Forelimb muscle (tissue), 1 donor: ENCODE measurements at places on chromosomes 1 and 21. TPM values are rescaled to one million over a fixed set of nuclear protein-coding genes. Genes with fewer than 3 reads are reported as not detected.

SH3BGR gene
- polyA plus RNA-seq = 201 TPM

CDC14A gene
- 5.0 TPM for polyA plus RNA-seq

DNA sequence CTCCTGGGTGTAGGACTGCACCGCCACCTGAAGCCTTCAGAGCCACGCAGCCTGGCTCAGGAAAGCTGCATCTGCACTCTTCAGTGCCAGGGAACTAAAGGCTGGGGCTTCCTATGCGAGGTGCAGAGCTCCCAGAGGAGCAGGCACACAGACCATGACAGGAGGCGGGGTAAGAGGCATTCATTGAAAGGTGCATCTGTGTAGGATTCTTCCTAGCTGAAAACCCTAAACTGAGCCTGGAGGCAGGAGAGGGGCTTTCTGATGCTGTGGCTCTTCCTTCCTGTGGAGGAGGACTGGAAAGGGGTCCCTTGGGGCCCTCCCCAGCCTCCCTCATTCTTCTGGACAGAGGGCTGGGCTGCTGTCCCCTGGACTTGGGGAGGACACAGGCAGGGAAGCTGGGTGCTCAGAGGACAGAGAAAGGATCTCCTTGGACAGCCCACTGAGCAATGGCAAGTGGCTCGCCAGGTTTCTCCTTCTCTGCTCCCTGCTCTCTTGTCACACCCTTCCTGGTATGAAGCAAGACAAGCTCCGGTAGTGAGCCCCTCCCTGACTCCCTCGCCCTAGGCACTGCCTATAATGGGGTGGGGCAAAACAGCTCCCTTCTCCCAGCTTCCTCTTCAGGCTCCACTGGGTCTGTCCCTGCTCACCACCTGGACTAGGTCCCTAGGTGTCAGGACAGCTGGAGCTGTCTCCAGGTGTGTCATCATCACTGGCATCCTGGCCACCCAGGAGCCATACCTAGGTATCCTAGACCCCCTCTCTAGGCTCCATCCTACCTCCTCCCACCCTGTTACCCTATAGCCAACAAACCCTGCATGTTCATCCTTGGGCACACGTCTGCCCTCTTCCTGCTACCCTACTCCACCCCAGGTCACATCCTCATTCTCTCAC is 20.0 kb downstream of the S100A6 start:
- DNase-seq = no peak

CTTNBP2NL gene
- 14.0 TPM for polyA plus RNA-seq

- no peak for DNase-seq
Measured at GRCh38 chr1:53559854-53560580, 100.8 kb downstream of the DMRTB1 start.

DNA sequence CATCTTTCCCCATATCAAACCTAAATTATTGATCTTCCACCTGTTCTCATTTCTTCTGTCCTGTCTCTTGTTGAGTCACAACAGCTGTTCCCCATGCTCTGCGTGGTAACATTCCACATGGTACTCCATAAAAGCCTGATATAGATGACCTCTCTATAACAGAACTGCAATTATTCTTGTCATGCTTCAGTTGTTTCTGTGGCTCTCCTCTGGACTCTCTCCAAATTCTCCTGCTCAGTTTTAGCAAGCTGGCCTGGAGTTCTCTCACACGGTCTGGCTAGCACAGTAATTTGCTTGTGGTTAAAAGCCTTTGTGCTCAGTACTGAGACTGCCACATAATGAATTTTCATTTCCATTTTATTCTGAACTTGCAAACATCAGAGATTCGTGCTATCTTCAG is 10.6 kb upstream of the LRRC39 start:
- DNase-seq = no peak

- DNase-seq = peak; percentile 77
Measured at GRCh38 chr1:206912445-206913095, 9.2 kb downstream of the FCMR start.

IFI44L gene
- 1.0 TPM for polyA plus RNA-seq

DNA sequence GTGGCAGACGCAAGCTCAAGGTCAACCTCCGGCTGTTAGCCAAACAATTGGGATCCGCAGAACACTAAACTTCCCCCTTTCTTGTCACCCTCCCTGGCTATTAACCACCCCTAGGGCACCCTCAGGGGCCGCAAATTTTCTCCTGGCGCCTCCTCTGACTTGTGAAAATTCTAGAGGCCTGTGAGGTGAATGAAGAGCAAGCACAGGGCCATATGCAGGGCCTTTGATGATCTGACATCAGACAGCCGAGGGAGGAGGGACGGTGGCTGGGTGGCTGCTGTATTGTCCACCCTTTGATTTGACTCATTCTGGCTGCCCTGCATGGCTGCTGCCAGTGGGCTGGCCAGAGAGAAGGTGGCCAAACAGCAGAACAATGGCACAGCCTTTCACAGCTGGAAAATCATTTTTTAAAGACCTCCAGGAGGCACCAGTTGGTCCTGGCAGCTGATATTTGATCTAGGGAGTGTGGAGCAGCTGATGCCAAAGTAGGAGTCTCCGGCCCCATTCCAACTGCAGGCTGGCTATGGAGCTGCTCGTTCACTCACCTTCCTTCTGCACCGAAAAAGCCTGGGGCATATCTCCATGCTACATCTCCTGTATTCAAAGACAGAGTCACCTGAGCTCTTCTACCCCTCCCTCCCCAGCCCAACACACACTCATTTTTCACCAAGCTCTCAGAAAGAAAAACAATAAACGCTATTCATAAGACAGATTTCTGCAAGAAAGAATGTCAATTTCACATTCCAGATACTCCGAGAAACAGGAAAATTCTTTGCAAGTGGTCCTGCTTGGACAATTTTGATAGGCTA is 44.9 kb upstream of the BARHL2 start:
- DNase-seq = no peak

- DNase-seq = no peak
Measured at GRCh38 chr1:38029685-38030511, 16.7 kb downstream of the POU3F1 start.

RGL1 gene
- 19.4 TPM for polyA plus RNA-seq

GBP6 gene
- polyA plus RNA-seq = not detected

SPRR2A gene
- polyA plus RNA-seq = not detected

- no peak for DNase-seq
Measured at GRCh38 chr21:45819478-45820170, 161.9 kb upstream of the COL6A1 start.

ALG6 gene
- polyA plus RNA-seq = 16.0 TPM

A3GALT2 gene
- polyA plus RNA-seq = not detected

DNA sequence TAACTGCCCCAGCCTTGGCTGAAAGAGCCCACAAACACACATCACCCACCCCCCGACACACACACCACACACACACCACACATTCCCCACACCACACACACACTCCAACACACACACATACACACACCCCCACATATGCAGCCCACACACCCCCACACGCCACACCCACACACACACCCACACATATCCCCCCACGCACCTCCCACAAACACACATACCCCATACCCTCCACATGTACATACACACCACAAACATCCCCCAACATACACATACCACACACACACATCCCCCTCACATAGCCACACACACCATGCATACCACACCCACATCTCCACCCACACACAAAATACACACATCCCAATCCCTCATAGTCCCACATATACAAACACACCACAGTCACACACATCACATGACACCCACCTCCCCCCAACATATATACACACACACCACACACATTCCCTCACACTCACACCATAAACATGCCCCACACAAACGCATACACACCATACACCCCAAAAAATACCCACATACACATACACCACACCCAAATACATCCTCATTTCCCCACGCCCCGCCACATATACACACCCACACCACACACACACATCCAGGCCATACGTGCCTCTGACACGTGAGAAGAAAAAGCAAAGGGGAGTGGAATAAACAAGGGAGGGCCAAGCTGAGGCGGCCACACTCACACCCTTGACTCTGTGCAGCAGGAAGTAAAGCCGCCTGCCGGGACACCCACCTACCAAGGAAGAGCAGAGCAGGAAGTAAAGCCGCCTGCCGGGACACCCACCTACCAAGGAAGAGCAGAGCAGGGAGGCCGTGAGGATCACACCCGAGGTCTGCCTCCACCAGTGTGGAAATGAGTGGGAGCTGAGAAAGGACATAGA is 53.7 kb downstream of the HSF2BP start:
- DNase-seq = no peak

- no peak for DNase-seq
Measured at GRCh38 chr1:229326601-229327000, 16.2 kb downstream of the CCSAP start.

OR10J1 gene
- polyA plus RNA-seq = not detected

DNA sequence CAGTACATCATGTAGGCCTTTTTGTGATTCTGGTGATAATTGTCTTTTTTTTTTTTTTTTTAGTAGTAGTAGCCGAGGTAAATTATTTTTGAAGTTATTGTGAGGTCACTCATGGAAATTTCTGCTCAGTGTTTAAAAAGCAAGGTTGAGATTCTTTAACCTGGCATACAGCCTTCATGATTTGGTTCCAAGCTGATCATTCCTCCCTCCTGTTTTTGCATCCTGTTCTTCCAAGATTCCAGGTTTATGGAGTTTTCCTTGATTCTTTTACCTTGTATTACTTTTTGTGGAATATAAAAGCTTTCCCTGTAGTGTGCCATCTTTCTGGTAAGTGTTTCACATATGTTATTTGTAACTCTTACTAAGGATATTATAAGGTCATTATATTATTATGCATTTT is 9.1 kb downstream of the ZFYVE9 start:
- no peak for DNase-seq

- DNase-seq = no peak
Measured at GRCh38 chr1:209670441-209671082, 4.7 kb upstream of the G0S2 start.

DNA sequence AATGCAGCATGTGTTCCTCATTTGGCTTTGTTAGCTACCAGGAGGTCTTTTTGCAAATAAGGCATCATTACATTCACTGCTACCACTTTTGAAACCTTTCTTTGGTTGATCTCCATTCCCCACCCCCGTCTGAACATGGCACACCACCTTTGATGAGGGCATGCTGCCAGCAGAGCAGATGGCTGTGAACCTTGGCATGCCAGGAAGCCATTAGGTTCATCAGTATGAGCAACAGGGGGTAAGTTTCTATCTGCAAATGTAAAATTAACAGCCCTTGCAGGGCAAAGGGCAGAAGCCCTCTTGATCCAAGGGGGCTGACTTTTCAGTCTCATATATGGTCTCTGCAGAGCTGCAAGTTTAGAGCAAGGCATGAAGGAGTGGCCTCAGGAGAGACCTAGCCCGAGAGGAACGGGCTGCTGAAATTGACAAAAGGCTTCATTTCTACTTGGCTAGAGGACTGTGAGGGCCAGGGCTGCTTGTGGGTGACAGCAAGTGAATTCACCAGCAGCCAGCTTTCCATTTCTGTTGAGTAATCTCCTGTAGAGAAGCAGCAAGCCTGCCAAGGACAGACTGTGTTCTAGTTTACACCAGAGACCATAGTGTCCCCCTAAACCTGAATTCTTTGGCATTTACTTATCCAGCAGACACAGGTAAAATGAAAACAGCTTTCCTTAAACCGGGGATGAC is 127.9 kb downstream of the ZNF326 start:
- DNase-seq = no peak

DNA sequence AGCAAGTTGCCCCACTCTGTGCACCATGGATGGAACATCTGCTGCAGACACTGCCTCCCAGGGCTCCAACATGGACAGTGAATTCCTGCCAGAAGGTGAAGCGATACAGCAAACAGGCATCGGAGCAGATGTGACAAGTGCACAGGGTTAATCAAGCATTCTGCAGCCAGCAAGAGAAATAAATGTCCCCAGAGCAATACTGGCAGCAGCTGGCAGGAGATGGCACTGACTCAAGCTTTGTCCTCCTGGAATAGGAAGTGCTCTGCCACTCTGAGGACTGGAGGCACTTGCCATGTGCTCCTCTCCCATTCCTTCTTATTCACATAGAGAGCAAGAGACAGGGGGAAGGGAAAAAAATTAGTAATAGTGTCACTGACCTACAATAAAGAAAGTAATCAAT is 402.7 kb upstream of the DAB1 start:
- DNase-seq = no peak

C1QB gene
- polyA plus RNA-seq = 13.1 TPM

PGBD5 gene
- polyA plus RNA-seq = 13.5 TPM

PHLDA3 gene
- 21.4 TPM for polyA plus RNA-seq

GON4L gene
- 31.4 TPM for polyA plus RNA-seq

CYP4Z1 gene
- 0.27 TPM for polyA plus RNA-seq

AMY1A gene
- not detected for polyA plus RNA-seq

GRCh38 chr1:181390410-181391077 is 92.8 kb upstream of the CACNA1E start:
- no peak for DNase-seq

GRCh38 chr1:13687151-13687715 is 12.8 kb upstream of the PRDM2 start:
- DNase-seq = no peak

DNA sequence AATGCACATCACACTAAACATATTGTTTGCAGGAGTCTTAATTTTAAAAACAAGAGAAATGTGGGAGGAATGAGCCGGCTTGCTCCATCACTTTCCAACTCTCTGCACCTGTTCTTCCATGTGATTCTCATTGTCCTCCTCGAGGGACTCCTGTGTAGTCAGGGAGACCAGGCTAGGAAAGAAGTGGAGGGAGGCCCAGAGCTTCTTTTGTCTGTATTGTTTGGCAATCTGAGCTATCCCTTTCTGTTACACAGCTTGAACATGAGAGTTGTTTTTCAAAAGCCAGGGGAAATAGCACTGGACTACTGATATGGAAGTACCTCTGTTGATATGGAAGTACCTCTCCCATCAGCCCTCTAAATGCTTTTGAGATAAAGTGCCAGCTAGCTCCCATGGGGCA is 18.8 kb upstream of the LRRC8D start:
- no peak for DNase-seq

GRCh38 chr1:31668303-31668883 is 23.7 kb upstream of the PEF1 start:
- DNase-seq = no peak

DNA sequence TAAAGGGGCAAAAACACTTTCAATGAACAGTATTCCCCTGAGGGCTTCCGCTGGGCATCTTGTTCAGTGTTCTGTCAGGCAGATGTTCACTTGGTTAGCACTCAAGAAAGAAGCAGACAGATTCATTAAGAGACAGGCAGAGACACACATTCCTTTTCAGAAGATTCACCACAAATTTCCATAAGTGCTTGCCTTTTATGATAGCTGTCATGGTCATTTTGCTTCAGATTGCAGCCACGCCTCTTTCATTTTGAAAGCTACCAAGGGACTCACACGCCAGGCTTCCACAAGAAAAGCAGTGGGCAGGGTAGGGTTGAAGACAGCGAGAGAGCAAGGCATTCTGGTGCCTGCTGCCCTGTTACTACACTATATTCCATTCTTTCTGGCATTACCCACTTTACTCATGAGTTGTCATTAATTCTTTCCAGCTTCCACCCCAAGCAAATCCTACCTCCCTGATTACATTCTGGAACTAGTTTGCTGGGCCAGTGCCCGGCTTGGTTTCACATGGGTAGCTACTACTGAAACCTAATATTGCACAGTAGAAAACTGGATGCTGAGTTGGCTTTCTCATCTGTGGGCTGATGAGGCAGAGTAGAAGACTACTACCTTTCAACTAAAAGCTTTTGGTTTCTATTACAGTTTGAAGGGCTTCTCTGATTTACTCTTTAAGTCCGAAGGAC is 91.2 kb upstream of the COL24A1 start:
- no peak for DNase-seq
